ENCODE measurements at places on chromosomes 7 and 10.

- H3K36me3 ChIP-seq: no peaks in the 10 kb centered on the region
- no peaks in the 10 kb centered on the region for H3K4me1 ChIP-seq
- no peak overlapping the region for H3K27ac ChIP-seq
- DNase-seq: no peak
- no peak overlapping the region for H3K4me3 ChIP-seq
These were observed 33.0 kb upstream of the GPR26 start for GRCh38 chr10:123633106-123633505.

DNA sequence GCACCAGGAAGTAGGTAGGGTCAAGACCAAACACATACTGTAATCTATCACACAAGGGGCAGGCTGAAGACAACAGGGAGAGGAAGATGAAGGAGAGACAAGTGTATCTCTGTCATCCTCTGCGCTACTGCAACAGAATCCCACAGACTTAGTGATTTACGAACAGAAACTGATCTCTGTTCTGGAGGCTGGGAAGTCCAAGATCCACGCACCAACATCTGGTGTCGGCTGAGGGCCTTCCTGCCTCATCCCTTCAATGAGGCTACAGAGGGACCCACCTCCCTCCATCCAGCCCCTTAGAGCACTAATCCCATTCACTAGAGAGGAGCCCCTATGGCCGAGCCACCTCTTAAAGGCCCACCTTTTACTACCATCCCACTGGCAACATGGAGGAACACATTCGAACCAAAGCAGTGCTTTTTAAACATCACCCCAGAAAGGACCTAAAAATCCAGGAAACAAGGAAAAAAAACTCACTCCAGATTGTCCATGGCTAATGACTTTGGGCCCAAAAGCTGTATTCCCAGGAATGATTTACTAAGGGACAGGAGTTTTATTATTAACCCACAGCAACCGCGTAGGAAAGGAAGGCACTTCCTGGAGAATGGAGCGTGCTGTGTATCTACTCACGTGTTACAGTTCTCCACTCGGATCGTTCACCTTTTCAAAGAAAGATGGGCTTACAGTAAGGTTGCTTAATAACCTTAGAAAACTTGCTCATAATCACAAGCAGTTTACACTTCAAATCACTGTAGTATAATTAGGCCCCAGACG is 4.2 kb downstream of the BNIP3 start:
- peaks cover 38% of the 10 kb centered on the region for H3K4me1 ChIP-seq
- no peak overlapping the region for H3K4me3 ChIP-seq
- H3K27ac ChIP-seq: no peak overlapping the region

GRCh38 chr7:35828817-35829216 is 28.0 kb downstream of the SEPTIN7 start:
- peaks cover 89% of the 10 kb centered on the region for H3K4me1 ChIP-seq
- H3K36me3 ChIP-seq: no peaks in the 10 kb centered on the region
- no peak for DNase-seq
- H3K27me3 ChIP-seq: no peaks in the 10 kb centered on the region

GRCh38 chr10:14681305-14681704 is 93.4 kb downstream of the FAM107B start:
- no peaks in the 10 kb centered on the region for H3K27me3 ChIP-seq
- H3K4me1 ChIP-seq: no peaks in the 10 kb centered on the region
- DNase-seq: no peak
- no peak overlapping the region for H3K27ac ChIP-seq
- no peaks in the 10 kb centered on the region for H3K36me3 ChIP-seq

- no peaks in the 10 kb centered on the region for H3K27me3 ChIP-seq
- no peaks in the 10 kb centered on the region for H3K36me3 ChIP-seq
- H3K27ac ChIP-seq: no peak overlapping the region
- peak; percentile 44 for DNase-seq
These were observed 50.2 kb downstream of the CAMK2B start for GRCh38 chr7:44275146-44275545.

DNA sequence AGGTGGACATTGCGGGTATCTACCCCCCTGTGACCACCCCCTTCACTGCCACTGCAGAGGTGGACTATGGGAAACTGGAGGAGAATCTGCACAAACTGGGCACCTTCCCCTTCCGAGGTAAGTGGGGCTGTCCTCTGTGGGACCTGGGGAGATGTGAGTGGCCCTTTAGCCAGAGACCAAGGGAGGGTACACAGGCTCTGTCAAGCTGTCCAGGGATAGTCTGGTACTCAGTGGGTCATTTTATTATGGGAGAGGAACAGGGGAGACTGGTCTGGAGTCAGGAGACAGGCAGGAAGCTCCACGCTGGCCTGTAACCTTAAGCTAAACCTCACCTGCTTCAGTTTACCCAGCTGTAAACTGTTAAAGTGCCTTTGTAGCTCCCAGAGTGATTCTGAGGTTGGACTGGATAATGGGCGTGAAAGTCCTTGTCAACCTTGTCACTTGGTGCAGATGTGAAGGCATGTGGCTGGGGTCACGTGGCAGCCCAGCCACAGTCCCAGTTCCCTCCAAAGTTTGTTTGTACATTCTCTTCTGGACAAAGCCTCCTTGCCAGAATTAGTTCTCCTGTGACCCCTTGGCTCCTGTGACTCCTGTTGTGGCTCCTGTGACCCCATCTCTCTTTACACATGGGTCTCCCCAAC is 729 bp downstream of the HOGA1 start:
- peak; percentile 33 for DNase-seq
- no peak overlapping the region for H3K4me3 ChIP-seq
- H3K27ac ChIP-seq: no peak overlapping the region
- no peaks in the 10 kb centered on the region for H3K27me3 ChIP-seq

DNA sequence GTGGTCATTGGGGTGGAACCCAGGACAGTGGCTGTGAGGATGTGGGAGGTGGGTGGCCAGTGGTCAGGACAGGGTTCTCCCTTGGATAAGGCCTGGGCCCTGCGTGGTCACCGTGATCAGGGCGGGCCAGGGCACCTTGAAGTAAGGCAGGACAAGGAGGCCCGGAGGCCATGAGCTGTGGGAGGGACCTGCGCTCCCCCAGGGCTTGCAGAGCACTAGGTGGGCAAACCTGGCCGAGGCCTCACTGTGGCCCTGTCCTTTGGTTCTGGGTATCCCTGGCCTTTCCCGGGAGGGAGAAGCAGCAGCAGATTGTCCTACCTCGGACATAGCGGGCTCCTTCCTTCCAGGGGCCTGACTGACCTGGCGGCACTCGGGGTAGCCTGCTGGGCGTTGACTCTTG is 144.8 kb upstream of the RET start:
- no peak overlapping the region for H3K4me3 ChIP-seq
- peak; percentile 65 for DNase-seq
- H3K27me3 ChIP-seq: no peaks in the 10 kb centered on the region
- H3K27ac ChIP-seq: no peak overlapping the region

DNA sequence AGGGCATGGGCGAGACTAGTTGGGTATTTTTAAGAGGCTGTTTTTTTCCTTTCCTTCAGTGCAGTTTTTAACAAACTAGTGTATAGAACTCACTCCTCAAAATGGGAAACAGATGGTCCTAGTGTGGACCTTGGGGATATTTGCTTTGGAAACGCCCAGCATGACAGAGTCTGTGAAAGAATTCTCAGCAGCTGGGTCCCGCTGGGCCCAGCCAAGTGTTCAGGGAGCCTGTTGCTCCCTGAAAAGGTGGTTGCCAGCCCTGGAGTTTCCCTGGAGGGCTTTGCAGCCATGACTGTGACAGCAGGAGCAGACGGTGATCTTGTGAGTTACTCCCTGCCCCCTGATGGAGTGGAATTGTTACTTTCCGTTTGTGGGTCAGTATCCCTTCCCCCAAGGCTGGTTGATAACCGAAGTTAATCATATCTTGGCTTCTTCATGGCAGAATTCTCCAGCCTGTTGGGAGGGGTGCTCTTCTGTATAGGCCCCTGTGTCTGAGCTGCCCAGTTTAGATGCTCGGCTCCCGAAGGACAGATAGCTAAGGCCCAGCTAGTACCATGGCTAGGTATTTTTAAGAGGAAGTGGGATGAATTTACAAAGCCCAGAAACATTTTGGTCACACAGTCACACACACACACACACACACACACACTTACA is 278.6 kb upstream of the HABP2 start:
- H3K4me3 ChIP-seq: no peak overlapping the region
- H3K36me3 ChIP-seq: no peaks in the 10 kb centered on the region
- H3K4me1 ChIP-seq: peaks cover 22% of the 10 kb centered on the region
- H3K27ac ChIP-seq: no peak overlapping the region
- no peaks in the 10 kb centered on the region for H3K27me3 ChIP-seq
- DNase-seq: no peak

- no peak overlapping the region for H3K4me3 ChIP-seq
- no peak overlapping the region for H3K27ac ChIP-seq
- DNase-seq: no peak
- H3K27me3 ChIP-seq: no peaks in the 10 kb centered on the region
These were observed 121.5 kb downstream of the SEMA3D start for GRCh38 chr7:85065306-85065705.

- H3K36me3 ChIP-seq: no peaks in the 10 kb centered on the region
- H3K4me1 ChIP-seq: no peaks in the 10 kb centered on the region
- no peak overlapping the region for H3K27ac ChIP-seq
These were observed 506 bp upstream of the FAM170B start for GRCh38 chr10:49134327-49134726.

DNA sequence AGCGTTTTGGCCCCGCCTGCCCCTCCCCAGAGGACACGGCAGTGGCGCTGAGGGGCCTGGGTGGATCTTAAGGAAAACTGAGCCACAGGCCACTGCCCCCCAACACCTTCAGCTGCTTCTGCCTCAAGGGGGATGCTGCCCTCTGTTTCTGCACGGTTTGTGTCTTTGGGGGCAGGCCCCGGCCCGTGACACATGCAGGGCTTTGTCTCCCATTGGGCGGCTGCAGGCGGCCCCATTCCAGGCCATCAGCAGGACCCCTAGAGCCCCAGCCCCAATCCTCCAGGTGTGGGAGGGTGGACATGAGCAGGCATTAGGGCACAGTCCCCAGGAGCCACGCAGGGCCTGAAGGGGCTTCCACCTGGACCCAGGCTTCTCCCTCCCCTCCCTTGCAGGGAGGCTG is 25.3 kb upstream of the PPP2R2D start:
- H3K36me3 ChIP-seq: no peaks in the 10 kb centered on the region
- H3K27me3 ChIP-seq: peaks cover 12% of the 10 kb centered on the region
- peaks cover 7% of the 10 kb centered on the region for H3K4me1 ChIP-seq

- no peak for DNase-seq
- H3K4me3 ChIP-seq: no peak overlapping the region
- H3K36me3 ChIP-seq: no peaks in the 10 kb centered on the region
- no peaks in the 10 kb centered on the region for H3K27me3 ChIP-seq
These were observed 57.4 kb downstream of the HIBADH start for GRCh38 chr7:27605283-27605682.

GRCh38 chr7:135100856-135101255 is 47.0 kb upstream of the TMEM140 start:
- H3K4me3 ChIP-seq: no peak overlapping the region
- H3K36me3 ChIP-seq: no peaks in the 10 kb centered on the region
- no peak for DNase-seq
- H3K4me1 ChIP-seq: no peaks in the 10 kb centered on the region
- no peaks in the 10 kb centered on the region for H3K27me3 ChIP-seq

GRCh38 chr7:77529279-77529678 is 7.8 kb upstream of the PTPN12 start:
- no peak overlapping the region for H3K27ac ChIP-seq
- H3K4me3 ChIP-seq: no peak overlapping the region
- no peaks in the 10 kb centered on the region for H3K27me3 ChIP-seq
- H3K36me3 ChIP-seq: no peaks in the 10 kb centered on the region

- no peak for DNase-seq
- H3K27me3 ChIP-seq: no peaks in the 10 kb centered on the region
- H3K4me1 ChIP-seq: no peaks in the 10 kb centered on the region
- no peak overlapping the region for H3K4me3 ChIP-seq
- no peak overlapping the region for H3K27ac ChIP-seq
These were observed 155.1 kb upstream of the MBL2 start for GRCh38 chr10:52927678-52928077.

GRCh38 chr10:98296524-98296923 is 28.5 kb upstream of the LOXL4 start:
- no peak overlapping the region for H3K27ac ChIP-seq
- DNase-seq: no peak
- H3K4me1 ChIP-seq: no peaks in the 10 kb centered on the region

DNA sequence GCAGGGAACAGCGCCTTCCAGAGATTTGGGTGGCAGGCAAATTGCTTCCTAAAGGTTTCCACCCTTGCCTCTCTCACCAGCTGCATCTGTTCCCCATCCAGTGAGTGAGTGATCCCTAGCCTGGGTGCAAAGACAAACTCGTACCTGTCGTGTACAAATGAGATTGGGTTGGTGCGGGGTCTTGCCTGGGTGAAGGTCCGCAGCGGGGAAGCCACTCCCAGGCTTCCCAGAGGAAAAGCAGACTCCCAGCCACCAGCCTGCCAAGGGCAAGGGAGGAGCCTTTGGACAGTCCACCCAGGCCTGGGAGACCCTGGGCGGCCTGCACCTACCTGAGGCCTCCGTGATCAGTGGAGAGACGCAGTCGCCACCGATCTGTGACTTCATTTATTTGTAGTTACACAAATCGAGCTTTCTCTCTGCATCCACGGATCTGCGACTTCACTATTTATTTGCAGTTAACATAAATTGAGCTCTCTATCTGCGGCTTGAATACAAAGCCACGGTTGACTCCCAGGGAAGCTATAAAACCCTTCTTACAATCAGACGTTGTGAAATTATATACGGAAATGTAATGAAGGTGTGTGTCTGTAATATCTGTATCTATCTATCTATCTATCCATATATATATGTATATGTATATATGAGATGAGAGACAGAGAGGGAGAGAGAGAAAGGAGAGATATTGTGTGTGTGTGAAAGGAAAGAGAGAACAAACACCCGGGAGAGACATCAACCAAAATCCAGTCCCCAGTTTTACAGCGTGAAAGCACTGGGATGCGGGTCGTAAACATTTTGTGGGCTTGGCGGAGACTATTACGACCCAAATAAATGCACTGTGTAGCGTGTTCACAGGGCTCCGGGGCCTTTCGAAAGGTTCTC is 3.0 kb upstream of the HOXA7 start:
- H3K27ac ChIP-seq: no peak overlapping the region
- H3K27me3 ChIP-seq: peaks cover 100% of the 10 kb centered on the region
- no peak for DNase-seq
- peak overlapping the region; percentile 54 for H3K4me3 ChIP-seq
- H3K4me1 ChIP-seq: peaks cover 90% of the 10 kb centered on the region

DNA sequence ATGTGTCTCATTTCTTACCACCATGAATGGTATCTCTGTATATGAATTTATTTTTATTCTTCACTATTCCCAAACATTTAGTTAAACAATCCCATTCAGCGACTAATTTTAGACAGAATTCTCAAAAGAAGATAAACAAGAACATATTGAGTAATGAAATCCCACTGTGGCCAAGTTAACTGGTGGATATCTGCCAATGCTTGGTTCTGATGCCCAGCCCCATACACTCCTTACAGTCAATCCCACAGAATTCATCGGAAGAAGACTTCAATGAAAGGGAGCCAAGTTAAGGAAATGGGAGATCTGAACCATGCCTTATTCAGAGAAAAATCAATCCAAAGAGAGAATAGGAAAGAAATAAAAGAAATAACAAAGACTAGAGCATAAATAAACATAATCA is 518.0 kb downstream of the XPNPEP1 start:
- no peak overlapping the region for H3K4me3 ChIP-seq
- no peaks in the 10 kb centered on the region for H3K27me3 ChIP-seq
- no peaks in the 10 kb centered on the region for H3K36me3 ChIP-seq
- no peaks in the 10 kb centered on the region for H3K4me1 ChIP-seq
- no peak for DNase-seq

GRCh38 chr10:22742678-22743077 is 28.3 kb upstream of the PIP4K2A start:
- H3K27me3 ChIP-seq: no peaks in the 10 kb centered on the region
- peak overlapping the region; percentile 23 for H3K27ac ChIP-seq
- no peaks in the 10 kb centered on the region for H3K4me1 ChIP-seq
- H3K36me3 ChIP-seq: no peaks in the 10 kb centered on the region

Measured in spleen (tissue), 13 donors.